ENCODE measurements at places on chromosomes 1 and 21. TPM values are rescaled to one million over a fixed set of nuclear protein-coding genes. Genes with fewer than 3 reads are reported as not detected.

- no peak for DNase-seq
Observed at GRCh38 chr1:96222701-96223100, 498.9 kb upstream of the PTBP2 start.

GRCh38 chr21:44503901-44504399, 36.0 kb downstream of the KRTAP10-1 start:
- peak; percentile 74 for DNase-seq

DNA sequence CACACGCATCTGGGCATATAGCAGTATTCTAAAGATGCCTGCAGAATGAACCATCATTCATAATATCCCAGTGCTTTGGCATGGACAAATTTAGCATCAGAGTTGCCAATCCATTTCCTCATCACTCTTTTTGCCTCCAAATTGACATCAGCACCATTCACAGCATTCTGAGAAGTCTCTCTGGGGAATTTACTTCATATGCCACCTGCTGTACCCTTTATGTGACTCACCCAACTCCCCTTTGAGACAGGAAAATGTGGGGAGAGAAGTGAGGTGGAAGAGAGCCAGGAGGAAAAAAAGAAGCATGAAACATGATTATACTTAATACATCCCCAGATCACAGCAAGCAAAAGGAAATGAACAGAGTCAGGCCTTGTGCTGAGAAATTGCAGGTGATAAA, 37.4 kb downstream of the RAB3B start:
- no peak for DNase-seq

DNA sequence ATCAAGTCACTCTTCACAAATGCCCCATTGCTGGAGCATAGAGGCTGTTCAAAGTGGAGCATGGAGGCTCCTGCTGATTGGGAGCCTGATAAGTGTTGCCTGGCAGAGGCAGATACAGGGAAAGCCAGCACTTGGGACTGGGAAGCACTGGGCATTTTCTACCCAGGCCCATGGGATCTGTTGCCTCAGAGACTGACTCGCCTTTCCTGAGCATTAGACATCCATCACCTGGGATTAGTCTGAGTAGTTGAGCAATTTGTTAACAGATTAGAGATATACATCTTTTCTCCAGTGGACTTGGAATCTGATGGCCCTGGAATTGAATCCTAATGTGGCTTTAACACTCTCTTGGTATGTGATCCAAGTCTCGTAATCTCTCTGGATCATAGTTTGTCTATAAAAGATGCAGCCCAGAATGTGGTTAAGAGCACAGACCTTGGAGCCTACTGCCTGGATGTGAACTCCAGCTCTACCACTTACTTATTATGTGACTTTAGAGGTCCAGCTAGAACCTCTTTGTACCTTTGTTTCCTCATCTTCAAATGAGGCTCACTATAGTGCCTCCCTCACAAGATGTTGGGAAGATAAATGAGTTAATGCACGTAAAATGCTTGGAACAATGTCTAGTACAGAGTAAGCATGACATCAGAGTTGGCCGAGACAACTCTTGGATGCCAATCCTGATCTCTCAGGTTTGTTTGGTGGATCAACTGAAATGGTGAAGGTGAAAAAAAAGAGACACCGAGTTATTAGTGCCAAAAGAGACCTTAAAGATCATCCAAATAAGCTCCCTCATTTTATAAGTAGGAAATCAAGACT, 38.3 kb upstream of the NRDC start:
- no peak for DNase-seq

- DNase-seq = peak; percentile 76
Observed at GRCh38 chr1:27883536-27883935, 11.2 kb downstream of the THEMIS2 start.

GRCh38 chr1:216653001-216653400, 70.2 kb downstream of the ESRRG start:
- no peak for DNase-seq

- DNase-seq = no peak
Observed at GRCh38 chr1:232983375-232983774, 33.0 kb downstream of the NTPCR start.

DNA sequence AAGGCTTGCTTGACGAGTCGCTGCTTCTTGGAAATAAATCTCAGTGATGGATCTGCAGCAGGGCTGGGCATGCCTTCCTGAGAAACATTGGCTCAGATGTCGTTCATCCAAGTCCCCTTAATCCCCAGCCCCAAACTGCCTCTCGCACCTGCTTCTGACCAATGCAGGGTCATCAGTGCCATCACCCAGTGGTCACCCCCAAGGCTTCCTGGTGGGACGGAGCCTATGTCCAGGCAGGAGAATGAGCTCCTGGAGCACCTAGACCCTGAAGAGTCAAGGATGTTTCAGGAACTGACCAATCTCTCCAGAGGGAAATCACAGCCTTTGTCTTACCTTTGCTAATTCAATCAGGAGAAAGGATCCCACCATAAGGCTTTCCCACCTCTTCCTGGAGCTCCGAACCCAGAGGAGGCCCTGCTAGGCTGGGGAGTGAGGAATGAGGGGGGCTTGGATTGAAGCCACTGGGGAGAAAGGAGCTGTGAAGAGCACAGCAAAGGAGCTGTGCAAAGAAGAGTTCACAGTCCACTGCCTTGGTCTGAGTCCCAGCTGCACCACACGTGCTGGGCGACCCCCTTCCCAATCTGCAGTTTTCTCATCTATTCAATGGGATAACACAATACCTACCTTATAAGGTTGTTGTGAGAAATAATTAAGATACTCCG, 416.1 kb downstream of the NPHP4 start:
- no peak for DNase-seq

- no peak for DNase-seq
Observed at GRCh38 chr1:91900562-91900961, 14.6 kb upstream of the TGFBR3 start.

GRCh38 chr1:222824641-222825040, 9.8 kb downstream of the DISP1 start:
- no peak for DNase-seq

- no peak for DNase-seq
Observed at GRCh38 chr1:41329662-41330587, 31.3 kb upstream of the FOXO6 start.

GRCh38 chr1:25520446-25521061, 22.9 kb upstream of the LDLRAP1 start:
- peak; percentile 83 for DNase-seq

DNA sequence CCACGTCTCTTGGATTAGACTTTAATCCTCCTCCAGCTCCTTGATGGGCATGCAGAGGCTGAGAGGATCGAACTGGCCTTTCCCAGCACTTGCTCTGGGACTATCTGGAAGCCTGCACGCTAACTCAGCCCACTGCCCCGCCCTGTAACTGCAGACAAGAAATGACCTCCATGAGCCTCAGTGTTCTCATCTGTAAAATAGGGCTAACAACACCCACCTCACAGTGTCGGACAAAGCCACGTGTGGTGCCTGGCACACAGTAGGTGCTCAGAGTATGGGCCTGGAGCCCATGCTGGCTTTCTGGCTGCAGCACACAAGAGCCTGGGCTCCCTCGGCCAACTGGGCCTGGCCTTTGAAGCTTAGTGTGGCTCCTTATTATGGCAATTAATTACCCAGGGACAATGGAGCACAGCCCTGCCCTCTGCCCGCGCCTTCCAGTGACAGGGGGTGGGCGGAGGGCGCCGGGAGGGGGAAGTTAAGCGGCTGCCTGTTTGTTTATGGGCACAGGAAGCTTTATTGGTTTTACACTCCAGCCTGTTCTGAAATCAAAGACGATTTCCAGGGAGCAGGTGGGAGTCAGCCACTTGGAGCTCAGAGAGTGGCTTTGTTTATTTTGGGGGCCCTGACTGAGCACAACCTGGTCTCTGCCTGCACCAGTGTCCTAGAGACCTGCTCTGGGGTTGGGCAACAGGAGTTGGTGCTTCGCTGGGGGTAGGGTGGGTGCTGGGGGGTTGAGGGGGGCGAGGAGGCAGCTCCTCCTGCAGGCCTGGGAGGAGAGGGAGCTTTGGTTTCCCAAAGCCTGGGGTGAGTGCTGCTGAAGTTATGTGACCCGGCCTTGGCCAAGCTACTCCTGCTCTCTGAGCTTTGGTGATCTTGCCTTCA, 31.0 kb downstream of the PAX7 start:
- DNase-seq = no peak

- no peak for DNase-seq
Observed at GRCh38 chr1:64584479-64584878, 114.5 kb downstream of the CACHD1 start.

DNA sequence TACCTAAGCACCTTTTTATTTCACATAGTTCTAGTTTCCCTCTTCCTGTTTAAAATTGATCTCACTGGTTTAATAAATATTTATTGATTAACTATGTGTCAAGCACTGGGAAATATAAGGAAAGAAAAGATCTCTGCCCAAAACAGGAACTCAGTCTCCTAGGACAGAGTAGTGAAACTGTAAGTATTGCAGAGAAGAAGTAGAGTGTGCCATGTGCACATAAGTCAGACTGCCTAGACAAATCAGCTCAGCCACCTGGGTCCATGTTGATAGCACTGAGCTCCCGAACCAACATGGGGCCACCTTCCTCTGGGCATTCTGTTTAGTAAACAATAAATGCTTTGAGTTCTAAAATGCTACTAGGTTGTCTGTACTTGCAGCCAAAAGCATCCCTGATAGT, 9.8 kb upstream of the SSX2IP start:
- no peak for DNase-seq

DNA sequence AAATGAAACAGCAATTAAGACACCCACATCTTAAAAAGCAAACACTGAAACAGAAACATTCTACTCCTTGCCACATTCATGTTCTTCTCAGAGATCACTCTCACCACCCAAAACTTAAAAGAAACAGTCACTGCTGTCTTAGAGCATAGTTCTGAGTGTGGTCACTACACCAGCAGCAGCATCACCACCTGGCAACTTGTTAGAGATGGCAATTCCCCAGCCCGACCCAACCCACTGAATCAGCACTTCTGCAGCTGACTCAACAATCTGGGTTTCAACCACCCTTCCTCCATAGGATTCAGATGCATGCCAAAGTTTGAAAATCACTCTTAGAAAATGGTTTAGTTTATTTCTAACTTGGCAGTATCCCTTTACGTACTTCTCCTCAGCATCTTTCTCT, 126.1 kb downstream of the CDC42BPA start:
- DNase-seq = no peak

DNA sequence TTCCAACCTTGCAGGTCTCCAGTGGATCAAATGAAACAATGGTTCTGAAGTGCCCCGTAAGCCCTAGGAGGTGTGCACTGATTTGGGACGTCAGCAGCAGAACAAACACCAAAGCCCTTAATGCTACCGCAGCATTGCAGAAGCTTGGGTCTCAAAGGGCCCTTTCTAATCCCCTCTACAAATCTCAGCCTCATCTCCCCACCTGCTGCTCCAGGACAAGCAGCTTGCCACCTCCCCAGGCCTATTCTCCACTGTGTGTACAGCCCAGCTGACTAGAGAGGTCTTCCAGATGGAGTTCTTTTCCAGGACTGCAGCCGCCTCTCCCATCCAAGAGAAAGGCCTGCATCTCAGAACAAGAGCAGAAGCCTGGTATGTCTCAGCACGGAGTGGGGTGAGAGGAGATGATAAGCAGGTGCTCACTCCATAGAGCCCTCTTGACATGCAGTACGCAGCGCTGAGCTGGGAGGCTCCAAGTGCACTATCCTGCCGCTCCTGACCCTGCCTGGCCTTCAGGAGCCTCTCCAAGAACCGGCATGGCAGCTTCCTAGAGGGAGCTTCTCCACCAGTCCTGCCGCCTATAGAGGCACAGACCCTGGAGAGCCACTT, 46.3 kb downstream of the MRPL37 start:
- DNase-seq = no peak

DNA sequence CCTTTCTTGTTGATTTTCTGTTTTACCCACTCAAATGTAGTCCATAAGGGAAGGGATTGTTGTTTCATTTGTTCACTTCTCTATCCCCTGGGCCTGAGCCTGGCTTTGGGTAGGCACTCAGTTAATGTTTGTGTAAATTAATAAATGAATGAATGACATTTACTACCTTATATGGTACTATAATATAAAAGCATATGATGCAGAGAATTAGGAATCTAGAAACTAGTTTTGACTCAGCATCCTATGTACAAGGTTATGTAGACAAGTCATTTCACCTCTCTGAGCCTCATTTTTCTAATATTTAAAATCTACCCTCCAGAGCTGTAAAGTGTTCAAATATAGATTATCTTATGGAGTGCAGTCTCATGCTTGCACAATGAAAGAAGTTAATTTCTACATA, 68.9 kb upstream of the S1PR1 start:
- no peak for DNase-seq

DNA sequence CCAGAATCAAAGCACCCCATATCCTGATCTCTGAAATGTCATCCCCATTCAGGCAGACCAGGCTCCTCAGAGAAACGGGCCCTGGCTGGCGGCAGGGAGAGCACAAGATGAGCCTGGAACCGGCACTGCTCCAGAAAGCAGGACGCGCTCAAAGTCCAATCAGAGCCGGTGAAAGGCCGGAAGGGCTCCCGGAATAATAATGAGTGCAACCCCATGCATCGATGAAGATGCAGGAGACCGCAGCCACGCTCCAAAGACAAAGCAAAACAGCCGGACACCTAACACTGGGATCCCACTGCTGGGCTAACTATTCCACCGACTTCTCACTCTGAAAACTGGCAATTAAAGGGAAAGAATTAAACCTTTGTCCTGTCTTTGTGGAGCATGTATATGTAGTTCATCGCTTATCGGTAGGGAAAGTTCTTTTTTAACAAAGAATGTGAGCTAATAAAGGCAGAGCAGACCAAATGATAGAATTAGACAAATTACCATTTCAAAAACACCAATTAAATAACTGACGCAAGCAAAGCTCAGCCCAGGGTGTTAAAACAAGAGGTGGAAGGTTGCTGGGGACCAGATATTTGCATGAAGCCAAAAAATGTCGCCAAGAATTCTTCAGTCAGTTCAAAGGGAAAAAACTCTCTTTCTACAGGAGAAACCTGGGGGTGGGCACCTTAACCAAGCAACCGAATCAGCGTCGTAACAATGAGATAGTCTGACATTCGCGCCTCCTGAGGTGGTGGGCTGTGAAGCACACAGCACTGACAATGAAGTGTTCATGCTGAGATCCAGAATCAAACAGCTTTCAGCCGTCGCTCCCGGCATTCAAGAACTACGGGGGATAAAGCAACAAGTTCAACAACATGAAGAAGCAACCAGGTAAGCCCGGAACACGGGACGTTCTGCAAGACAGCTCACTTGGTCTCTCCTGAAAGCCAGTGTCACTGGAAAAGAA, 95.2 kb downstream of the NPHP4 start:
- DNase-seq = peak; percentile 49

DNA sequence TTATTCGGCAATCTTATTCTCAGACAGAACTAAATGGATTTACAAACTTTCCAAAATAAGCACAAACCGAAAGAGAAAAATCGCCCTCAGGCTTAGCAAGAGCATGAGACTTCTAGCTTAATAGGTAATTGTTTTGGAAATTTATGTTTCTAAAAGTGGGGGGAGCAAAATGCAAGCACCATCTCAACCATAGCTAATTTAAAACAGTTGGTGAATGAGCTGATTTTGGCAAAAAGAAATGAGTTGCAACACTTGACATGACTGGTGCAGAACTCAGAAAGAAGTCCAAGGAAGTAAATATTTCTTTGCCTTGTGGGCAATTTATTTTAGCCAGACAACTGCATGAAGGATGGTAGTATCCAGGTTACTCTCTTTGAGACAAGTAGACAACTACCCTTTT, 71.5 kb upstream of the PTGFR start:
- DNase-seq = no peak

Gene COL9A2
- total RNA-seq = 15.0 TPM

Gene LCE1F
- total RNA-seq = not detected

Gene AADACL3
- total RNA-seq = not detected

Gene CELF3
- not detected for total RNA-seq

Gene S100A16
- total RNA-seq = 109 TPM

Gene SELL
- total RNA-seq = 128 TPM

Gene ATP1A4
- 0.83 TPM for total RNA-seq

Gene DISP3
- total RNA-seq = 0.61 TPM

Gene LGR6
- 2.0 TPM for total RNA-seq

Gene GPATCH4
- 14.9 TPM for total RNA-seq

All from spleen (tissue), 13 donors.